ENCODE measurements at places on chromosomes 7 and 10.

DNA sequence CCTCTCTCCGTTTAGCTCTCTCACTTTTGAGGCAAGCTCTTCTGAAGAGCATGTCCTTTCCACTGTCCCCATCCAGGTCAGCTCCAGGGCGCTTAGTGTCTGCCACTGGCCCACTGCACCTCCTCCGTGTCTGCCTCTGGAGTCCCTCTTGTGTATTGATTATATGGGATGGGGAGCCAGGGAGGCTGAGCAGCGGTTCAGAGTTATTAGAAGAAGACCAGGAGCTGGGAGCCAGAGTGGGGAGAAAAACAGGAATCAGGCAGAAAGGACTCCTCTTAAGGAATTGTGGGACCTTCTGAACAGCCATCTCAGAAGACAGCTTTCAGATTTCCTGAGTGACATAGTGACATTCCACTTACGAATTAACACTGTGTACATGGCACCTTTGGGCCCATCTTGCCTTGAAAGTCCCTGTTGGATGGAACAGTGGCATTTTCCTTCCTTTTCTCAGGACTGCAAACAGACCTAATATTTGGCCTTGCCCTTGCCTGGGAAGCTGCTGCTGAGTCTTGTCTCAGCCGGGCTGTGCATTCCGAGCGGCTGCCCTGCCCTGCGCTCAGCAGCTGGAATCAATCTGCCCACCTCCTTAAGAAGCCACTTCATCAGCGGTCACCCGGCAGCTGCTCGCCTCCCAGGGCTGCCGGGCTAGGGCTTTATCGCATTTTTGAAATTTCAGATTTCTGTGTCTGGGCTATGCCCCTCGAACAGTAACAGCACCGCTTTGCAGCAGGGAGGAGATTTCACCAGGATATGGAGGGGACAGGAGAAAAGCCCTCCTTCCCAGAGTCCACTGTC, 81.1 kb upstream of the PRKG1 start:
- no peak for DNase-seq

GRCh38 chr10:75395932-75396630, 5.5 kb downstream of the ZNF503 start:
- DNase-seq: no peak

DNA sequence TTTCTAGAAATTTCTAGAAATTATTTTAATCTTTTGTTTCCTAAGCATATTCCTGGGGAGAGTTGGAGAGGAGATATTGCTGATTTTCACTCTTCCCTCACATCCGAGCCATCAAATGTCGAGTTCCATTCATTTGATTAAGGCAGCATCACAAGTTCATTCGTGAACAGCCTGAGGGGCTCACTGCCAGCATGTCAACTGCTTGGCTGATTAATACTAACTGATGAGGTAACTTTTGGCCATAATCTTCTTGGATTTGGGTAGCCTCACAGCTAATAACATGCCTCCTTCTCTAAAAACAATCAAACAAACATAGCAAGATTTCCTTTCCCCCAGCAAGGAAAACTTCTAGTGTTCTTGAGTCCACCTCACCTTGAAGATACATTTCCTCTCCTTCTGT, 87.1 kb upstream of the AFAP1L2 start:
- no peak for DNase-seq

DNA sequence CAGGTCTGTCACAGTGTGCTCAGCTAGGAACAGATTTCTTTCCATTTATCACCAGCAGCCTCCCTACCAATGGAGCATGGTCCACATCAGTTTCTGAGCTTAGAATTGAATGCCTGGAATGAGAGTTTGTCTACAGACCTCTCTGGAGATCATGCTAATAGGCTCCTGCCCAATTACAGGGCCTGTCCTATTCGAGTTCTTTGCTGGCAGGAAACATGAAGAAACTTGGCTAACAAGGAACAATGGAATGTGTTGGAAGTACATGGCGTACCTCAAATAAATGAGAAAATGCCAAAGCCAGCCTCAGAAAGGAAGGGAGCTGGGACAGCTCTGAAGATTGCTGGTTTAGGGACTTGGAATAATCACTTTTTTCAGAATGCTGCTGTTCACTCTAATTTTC, 186.0 kb upstream of the AKR1E2 start:
- DNase-seq: no peak

- DNase-seq: no peak
These were observed 26.9 kb downstream of the SPOCK2 start for GRCh38 chr10:72061491-72061890.

GRCh38 chr7:27960415-27960814, 220.2 kb downstream of the JAZF1 start:
- no peak for DNase-seq

DNA sequence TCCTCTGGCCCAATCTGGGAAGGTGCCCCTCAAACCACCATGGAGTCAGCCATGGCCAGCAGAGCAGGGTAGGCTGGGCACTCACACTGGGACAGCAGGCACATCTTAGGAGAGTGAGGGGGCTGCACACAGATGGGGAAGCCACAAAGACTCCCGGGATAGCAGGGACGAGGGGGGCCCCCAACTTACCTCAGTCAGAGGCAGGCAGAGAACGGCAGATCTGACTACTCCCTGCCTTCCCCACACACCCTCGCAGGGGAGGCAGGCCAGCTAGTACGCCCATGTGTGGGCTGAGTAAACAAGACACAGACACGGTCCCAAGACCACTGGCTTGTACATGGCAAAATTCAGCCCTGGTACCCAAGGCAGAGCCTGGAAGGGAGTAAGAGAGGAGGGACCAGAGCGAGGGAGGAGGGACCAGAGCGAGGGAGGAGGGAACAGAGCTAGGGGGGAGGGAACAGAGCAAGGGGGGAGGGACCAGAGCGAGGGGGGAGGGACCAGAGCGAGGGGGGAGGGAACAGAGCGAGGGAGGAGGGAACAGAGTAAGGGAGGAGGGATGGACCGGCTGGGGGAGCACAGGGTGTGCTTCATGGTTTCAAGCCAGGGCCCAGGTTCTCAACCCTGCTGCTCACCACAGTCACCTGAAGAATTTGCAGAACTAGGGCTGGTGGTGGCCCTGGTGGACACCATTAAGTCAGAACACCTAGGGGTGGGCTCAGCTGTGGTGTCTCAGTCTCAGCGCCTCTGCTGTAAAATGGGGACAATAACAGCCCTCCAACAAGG, 73.8 kb downstream of the RGS10 start:
- DNase-seq: no peak

GRCh38 chr10:74599672-74600071, 226.7 kb upstream of the KAT6B start:
- no peak for DNase-seq

GRCh38 chr7:73891178-73891885, 30.4 kb downstream of the TMEM270 start:
- DNase-seq: no peak

- no peak for DNase-seq
These were observed 5.2 kb downstream of the ZNF655 start for GRCh38 chr7:99563650-99564049.

DNA sequence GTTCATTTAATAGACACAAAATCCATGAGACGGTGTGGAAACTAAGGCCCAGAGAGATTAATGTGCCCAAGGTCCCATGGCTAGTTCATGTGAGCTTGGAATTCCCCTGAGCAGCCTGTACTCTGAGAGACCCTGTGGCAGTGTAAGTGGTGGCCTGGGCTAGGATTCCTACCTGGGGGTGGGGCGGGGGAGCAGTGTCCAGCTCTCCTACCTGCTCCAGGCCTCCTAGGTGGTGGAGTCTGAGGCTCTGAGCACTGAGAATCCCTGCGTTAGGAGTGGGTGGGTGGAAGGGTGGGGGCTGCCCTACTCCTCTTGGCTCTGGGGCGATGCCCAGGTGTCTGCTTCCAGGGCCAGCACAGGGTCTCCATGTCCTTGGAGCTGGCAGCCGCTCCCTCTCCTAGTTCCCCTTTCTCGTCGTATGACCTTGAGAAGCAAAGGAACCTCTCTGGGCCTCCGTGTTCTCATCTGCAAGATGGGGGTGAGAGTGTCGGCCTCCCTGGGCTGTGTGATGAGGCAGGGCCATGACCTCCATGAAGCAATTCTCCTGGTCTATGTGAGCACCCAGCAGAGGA, 2.5 kb downstream of the SNCG start:
- DNase-seq: no peak

DNA sequence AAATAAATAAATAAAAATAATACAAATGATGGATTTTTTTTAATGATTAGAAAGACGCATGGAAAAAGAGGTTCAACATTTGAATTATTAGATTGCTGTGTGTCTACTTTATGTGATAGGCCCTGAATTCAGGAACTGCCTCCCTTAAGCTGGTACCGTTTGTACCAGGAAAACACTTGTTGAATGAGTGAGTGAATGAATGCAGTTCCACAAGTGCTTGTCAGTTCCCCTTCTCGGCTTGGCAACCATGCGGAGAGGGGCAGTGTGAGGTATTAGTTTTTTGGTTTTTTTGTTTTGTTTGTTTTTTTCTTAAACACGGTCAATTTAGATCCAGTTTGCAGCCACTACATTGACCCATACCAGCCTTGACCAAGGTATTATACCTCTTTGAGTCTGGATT, 2.1 kb upstream of the DPY19L1 start:
- no peak for DNase-seq

DNA sequence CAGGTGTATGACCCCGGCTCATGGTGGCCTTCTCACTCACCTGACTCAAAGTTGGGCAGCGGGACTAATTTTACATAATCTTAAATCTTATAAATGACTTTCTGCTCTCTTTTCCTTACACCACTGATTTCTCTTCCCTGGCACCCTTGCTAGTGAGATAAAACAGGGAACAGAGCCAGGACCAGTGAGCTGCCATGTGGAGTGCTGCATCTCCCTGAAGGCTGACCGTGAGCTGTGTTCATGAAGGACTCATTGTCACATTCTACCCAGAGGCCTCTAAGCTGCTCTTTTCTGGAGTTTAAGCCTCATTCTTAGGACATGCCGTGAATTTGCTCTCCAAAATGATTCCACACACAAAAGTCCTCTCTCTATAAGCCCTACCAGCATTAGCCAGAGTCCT, 762.3 kb downstream of the AUTS2 start:
- DNase-seq: no peak

- DNase-seq: no peak
These were observed 548.0 kb downstream of the CCSER2 start for GRCh38 chr10:84876116-84876999.

- DNase-seq: no peak
These were observed 77.9 kb upstream of the LRRN3 start for GRCh38 chr7:111012799-111013675.

DNA sequence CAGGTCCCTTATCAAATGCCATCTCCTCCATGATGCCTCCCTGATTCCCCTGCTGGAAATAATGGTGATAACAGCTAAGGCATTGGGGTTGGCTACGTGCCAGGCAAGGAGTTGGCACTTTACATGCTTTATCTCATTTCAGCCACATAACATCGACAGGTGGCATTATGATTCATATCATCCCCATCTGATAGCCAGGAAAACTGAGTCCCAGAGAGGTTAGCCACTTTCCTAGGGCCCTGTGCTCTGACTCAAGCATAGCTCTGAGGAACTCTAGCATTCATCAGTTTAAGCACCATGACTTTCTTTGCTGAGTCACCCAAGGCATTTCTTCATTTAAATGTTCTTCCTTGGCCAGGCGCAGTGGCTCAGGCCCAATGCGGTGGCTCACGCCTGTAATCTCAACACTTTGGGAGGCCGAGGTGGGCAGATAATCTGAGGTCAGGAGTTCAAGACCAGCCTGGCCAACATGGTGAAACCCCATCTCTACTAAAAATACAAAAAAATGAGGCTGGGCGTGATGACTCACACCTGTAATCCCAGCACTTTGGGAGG, 6.6 kb downstream of the LEP start:
- DNase-seq: no peak

DNA sequence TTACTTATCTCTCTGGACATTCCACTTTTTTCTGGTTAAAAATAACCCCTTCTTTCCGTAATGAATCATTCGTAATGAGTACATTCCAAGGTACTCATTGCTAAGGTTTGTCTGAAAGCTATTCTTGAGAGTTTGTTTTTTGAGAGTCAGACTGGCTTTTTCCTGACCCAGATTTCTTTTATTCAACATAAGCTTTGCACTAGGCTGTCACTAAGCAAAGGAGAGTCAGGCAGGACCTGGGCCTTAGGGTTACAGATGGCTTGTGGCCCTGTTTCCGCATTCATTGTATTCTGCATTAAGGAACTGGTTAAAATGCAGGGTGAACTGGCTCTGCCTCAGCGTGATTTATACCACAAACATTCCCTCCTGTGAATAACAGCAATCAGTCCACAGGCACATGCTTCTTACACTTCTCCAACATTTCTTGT, 84.1 kb downstream of the POM121L12 start:
- no peak for DNase-seq

DNA sequence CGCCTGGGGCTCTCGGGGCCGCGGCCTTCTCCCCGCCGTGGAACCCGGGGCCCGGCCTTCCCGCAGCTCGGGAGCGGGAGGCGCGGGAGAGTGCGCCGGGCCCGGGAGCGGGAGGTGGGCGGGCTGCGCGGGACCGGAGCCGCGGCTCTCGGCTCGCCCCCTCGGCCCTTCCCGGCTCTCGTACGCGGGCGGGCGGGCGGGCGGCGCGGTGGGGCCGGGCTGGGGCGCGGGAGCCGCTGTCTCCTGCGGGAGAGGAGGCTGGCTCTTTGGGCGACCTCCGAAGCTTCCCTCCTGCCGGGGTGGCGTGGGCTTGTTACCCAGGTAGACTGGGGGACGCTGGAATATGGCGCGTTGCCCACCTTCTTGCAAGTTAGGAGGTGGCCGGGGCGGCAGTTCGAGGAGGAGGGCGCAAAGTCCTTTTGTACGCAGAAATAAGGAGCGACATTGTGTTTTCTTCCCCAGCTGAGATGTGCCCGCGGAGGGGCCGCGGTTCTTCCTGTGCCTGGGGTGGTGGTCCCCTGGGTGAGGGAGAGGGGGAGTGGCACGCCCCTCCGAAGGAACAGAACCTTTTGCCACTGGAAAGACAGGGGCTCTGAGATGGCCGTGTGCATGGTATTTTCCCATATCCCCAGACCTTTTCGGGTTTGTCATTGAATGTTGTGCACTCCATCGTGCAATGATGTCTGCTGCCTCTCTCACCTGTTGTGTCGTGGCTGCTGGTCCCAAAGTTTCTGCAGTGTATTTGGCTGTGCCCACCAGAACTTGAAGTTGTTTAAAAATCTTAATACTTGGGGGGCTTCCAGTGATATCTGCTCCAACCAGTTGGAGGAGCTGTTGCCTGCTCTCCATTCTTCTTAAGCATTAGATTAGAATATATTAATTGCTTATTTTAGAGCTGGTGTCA, 844 bp downstream of the NRF1 start:
- DNase-seq: no peak

- DNase-seq: no peak
These were observed 96.9 kb downstream of the XRCC2 start for GRCh38 chr7:152579070-152579469.

DNA sequence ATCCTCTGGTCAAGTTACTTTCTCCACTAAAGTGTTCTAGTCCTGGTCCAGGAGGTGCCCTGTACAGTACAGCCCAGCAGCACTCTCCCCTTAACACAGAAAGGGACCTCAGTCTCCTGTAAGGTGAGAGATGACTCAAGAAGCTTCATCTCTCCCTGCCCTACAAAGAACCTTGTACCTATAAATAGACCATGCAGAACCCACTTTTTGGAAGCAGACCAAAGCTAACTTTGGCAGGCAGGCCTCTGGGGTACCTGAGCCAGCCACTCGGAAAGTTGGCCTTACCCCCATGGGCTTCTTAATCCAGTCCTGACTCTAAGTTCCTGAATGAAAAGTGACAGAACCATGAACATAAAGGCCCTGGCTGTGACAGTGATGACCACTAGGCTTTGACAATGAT, 454.8 kb downstream of the KCNMA1 start:
- DNase-seq: no peak

All from NCI-H2107 (cell line).